CD4-positive, alpha-beta T cell treated with Interleukin-10 for 1 hour (primary cell): ENCODE measurements at places on chromosomes 3 and 15.

DNA sequence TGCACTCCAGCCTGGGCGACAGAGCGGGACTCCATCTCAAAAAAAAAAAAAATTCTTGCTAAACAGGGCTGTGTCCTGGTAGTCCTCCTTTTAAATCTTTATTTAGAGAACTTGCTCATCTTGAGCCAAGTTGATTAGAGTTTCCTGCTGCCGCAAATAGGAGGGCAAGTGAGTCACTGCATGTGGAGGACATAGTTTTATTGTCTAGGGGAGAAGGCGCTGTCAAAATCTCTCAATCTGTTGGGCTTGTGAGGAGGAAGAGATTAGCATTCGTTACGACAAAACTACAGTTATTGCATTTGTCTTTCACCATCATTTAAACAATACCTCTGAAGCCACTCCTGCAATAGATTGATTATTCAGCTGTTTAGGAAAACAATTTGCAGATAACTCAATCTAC lies 11.5 kb downstream of the MUC4 start:
- no peak for DNase-seq

DNA sequence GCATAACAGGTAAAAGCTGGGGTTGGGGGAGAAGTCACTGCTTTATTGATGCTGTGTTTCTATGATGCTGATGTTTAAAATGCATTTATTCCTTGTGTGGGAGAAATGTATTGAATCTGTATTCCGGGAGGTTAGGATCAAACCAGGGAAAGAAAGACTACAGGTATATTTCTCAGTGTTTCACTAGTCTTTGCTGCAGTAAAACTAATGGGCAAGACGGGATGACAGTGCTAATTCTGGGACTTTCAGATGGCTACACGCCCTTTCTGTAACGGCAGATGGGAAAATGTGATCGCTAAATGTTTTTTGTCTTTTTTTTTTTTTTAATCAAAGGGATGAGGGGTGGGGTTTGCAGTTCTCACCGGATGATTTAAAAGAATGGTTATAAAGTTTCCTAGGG lies 393 bp downstream of the CNTN6 start:
- no peak for DNase-seq

DNA sequence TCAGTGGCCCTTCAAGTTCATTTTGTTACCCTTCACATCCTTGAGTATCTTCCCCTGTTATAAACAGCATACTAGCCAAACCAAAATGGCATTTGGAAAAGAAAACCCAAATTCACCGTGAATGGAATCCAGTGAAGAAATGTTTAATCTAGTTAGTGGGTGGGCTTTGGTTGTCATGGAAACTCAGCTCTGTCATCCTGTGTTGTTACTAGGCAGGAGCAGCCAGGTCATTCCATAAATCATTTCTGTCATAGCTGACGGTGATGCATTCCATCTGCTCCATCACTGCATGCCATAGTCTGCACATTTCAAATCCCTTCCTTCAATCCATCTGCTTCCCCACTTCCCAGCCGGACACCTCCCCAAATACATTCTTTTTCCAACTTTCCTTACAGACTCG lies 140.4 kb upstream of the CGNL1 start:
- no peak for DNase-seq

DNA sequence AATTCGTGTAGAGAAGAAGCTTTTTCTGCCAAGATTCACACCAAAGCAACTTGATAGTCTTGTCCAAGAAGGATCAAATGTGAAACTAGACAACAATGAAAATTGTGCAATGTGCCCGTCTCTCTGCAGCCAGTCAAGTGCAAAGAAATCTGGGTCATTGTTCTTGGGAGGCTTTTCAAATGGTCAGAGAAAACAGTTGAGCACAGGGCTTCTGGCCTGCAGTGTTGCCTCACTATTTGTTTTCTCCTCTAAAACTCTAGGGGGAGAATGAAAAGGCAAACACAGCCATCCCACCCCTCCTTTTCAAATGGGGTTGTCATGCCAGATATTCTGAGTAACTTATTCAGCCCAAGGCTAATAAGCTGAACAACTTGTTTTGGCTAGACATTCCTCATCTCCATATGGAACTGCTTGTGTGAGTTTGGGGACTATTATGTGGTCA lies 417.6 kb upstream of the CDIN1 start:
- DNase-seq, result no peak

GRCh38 chr15:90885432-90886290 lies 1.4 kb downstream of the FES start:
- peak; percentile 80 for DNase-seq

GRCh38 chr15:31843426-31844055 lies 186.8 kb upstream of the CHRNA7 start:
- no peak for DNase-seq

DNA sequence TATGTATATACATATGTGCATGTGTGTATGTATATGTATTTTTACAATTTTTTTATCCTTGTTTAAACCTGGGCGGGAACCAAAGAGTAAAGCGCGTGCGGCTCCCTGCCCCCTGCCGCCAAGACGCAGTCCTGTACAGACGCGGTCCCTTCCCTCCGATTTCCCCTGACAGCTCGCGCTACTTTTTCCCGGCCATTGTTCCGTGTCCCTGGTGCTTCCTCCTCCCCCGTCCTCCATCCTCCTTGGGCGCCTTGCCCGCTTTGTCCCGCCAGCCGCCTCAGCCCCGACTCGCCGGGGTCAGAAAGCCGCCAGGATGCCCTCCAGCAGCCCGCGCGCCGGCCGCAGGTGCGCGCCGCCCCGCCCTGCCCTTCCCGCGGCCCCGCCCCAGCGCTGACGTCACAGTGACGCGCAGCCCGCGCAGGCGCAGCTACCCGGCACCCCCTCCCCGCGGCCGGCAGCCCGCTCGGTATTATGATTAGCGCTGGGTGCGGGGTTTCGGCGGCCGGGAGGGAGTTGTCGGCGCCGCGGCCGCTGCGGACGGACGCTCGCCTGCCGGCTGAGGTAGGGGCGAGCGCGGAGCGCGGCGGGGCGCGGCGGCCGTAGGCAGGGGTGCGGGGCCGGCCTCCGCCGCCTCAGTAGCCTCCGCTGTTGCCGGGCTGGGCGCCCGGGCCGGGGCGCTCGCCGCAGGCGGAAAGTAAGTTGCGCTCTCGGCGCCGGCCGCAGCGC lies at the start of gene SNRK:
TSS of gene SNRK (plus strand) at position 426 of the 726 bp plus-strand sequence. CDS start 16,664 bp downstream, outside the sequence.
- peak; percentile 92 for DNase-seq

GRCh38 chr15:67992834-67993233 lies 61.3 kb upstream of the PIAS1 start:
- no peak for DNase-seq

DNA sequence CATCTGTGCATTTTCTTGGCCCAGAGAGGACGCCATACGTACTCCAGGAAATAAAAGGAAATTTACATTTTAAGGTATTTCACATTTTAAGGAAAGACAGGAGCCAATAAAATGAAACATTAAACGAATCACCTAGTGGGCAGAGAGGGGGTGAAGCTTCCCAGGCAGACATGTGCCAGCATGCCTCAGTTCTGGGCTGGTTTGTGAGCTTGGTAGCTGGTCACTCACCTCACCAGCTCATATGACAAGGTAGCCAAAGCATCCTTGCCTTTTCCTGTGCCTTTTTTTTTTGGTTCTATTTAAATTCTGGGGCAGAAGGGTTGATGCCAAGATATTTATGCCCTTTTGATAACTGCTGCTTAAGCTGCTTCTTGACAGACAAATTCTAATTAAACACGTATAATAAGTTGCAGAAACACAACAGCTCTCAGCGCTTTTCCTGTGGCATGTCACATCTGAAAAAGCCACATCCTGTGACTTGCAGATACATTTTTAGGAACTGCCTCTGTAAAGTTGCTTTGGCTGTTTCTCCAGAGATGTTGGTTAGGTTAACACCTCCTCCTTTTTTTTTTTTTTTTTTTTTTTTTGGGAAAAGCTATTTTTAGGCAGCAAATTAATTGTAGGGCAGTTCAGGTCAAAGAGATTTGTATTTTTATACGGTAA lies 218.6 kb downstream of the PDCD6IP start:
- DNase-seq, result peak; percentile 41

GRCh38 chr3:61907210-61907795 lies 345.9 kb downstream of the PTPRG start:
- DNase-seq, result no peak

DNA sequence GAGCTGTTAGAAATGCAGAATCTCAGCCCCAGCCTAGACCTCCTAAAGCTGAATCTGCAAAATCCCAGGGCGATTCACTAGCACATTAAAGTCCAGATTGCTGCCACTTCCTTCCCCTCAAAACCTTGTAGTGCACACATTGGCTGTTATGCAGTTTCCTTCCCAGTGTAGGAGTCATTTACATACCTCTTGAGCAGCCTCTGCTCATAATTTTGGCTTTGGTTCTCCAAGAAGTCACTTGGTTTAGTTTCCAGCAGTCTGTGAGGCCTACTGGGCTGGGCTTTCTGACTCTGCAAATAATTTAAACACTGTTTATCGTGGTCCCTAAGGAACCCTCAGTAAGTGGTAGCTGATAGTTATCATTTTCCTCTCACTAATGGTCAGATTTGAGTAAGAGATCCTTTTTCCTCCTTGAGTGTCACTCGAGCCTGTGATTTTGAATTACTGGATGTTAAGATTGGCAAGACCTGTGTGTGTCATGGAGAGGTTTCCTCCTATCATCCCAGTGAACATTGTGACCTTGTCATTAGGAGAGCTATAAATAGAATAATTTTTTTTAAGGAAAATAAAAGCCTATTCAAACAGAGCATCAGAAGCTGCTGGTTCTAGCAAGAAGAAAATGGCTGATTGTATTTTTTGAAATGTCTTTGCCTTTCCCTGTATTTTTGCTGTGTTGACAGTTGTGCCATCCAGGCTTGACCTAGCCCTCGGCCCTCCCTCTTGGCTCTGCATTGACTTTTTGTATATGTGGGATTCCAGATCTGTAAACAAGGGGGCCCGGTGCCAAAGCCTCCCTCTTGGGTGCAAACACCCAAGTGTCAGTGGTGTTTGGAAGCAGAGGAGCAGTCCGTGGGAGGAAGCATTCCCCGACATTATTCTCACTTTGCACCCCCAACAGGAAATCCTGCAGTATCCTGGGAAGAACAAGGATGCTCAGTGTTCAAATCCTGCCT lies 134.8 kb upstream of the ANKRD28 start:
- DNase-seq, result no peak

- DNase-seq, result no peak
Measured at GRCh38 chr3:38154033-38154494, 11.3 kb upstream of the OXSR1 start.

GRCh38 chr15:27222479-27222878 lies 251.5 kb downstream of the GABRG3 start:
- DNase-seq, result no peak

GRCh38 chr3:126136428-126137220 lies 43.8 kb downstream of the ALDH1L1 start:
- no peak for DNase-seq

DNA sequence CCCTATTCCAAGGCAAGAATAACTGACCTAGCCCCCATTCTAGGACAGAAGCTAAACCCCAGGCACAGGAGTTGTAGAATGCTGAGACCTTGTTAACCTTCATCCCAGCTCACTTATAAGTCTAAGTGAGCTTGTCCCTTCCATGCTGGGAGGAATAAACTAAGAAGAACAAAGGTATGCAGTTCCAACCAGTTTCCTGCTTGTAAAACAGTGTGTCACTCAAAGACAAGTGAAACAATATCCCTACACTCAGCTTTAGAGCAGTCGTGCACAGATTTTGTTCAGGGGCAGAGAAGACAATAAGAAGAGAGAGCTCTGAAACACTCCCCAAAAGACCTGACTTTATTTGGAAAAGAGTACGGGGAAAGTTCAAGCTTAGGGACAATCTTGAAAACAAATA lies 292.1 kb downstream of the CGGBP1 start:
- no peak for DNase-seq

DNA sequence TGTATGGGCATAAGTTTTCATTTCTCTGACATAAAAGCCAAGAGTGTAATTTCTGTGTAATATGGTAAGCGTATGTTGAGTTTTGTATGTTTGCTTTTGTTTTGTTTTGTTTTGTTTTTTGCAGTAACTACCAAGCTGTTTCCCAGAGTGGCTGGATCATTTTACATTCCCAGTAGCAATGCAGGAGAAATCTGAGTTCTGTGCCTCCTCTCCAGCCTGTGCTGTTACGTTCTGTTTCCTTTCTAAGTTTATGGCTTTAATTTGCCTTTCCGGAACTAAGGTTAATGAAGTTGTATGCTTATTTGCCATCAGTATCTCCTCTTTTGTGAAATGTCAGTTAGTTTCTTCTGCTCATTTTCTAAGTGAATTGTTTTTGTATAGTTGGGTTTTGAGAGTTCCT lies 307.8 kb downstream of the GABRG3 start:
- DNase-seq, result no peak

DNA sequence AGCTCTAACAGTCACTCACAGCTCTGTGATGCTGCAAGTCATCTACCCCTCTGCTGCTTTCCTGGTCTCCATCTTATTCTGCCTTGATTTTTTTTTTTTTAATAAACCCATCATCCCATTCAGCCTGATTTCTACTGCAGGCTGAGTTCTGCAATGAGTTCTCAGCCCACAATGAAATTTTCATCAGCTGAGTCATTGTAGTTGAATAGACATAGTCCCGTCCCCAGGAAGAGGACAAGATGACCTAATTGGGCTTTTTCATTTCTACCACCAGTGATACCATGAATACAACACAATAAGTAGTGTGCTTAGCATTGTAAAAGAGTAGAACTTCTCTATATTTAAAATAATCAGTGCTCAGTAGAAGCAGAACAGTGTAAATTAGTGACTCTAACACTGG lies 59.3 kb downstream of the C3orf85 start:
- no peak for DNase-seq

- DNase-seq, result no peak
Measured at GRCh38 chr3:10445561-10446175, 59.7 kb downstream of the ATP2B2 start.

DNA sequence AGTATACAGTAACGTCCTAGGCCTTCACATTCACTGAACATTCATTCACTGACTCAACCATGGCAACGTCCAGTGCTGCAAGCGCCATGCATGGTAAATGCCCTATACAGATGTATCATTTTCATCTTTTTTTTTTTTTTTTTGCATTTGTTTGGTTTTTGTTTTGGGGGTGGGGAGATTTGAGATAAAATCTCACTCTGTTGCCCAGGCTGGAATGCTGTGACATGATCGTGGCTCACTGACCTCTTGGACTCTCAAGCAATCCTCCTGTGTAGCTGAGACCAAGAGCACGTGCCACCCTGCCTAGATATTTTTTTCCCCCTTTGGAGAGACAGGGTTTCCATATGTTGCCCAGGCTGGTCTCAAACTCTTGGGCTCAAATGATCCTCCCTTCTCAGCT lies 37.4 kb downstream of the SUSD5 start:
- DNase-seq, result no peak

- peak; percentile 86 for DNase-seq
Measured at GRCh38 chr3:128804017-128804810, 75.2 kb upstream of the ACAD9 start.

DNA sequence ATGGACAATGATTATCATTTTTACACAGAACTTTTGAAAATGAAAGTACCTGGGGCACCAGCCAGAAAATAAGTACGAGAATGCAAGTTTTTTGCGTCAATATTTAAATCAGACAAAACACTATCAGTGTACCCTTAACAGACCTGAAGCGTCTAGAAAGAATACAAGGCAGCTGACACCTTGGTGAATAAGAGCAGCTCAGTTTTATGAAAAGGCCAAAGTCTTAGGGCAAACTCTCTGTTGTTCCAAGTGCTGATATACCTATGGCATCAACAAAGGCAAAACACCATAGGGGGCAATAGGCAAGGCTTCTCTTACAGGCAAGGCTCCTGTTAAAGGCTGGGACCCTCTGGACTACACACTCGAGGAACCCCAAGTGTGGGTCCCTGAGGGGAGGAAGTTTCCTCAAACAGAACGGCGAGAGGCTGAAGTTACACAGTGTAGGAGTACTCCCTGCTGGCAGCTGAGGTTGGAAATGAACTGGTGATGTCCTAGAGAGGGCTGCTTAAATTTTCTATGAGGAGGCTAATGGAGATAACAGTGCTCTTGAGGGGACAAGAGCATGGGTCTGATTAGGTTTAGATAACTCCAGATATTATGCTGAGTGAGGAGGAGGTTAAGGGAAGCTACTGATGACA lies 291.0 kb downstream of the TIGIT start:
- DNase-seq, result no peak
